ENCODE measurements at places on chromosomes 2 and 18.

DNA sequence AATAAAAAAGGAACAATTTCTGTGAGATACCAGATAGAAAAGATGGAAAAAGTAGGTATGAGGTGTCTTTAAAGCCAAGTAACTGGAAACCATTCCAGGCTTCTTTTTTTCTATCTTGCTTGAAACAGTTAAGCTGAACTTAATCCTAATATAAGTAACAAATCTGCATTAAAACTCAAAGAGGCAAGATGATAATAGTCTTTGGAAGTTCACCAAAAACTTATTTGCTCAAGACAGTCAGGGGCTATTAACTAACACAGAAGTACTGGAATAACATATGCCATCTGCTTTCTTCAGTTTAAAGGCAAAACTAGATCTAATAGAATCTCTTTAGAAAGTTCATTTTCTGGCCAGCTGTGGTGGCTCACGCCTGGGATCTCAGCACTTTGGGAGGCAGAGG, 18.8 kb downstream of the PDIA6 start:
- DNase-seq: no peak

- no peak for DNase-seq
Measured at GRCh38 chr18:44759925-44760342, 79.2 kb downstream of the SETBP1 start.

- DNase-seq: no peak
Measured at GRCh38 chr2:75862547-75862946, 151.8 kb upstream of the GCFC2 start.

DNA sequence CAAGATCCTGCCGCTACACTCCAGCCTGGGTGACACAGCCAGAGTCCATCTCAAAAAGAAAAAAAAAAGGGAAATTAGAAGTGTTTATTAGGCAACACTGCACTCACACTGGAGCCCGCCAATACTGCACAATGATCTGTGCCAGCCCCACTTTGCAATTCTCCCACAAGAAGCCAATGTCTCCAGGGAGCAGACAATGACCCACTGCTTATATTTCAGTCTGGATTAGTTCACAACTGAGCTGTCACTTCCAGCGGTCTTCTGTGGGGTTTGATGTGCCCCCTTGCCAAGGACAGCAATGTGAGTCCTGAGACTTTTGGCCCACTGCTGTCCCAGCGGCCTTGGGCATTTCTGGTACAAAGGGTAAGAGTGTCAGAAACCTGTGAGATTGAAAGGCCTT, 85.6 kb upstream of the PPM1B start:
- no peak for DNase-seq

- no peak for DNase-seq
Measured at GRCh38 chr2:210432633-210433032, 43.9 kb downstream of the LANCL1 start.
